Small intestine (tissue), 16 donors: ENCODE measurements at places on chromosomes 1 and 21.

DNA sequence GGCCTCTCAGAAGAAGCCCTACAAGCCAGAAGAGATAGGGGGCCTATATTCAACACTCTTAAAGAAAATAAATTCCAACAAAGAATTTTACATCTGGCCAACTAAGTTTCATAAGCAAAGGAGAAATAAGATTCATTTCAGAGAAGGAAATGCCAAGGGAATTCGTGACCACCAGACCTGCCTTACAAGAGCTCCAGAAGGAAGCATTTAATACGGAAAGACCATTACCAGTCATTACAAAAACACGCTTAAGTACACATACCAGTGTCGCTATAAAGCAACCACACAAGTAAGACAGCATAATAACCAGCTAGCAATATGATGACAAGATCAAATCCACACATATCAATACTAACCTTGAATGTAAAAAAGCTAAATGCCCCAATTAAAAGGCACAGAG lies 704.9 kb upstream of the CHRM3 start:
- H3K27ac ChIP-seq = no peak overlapping the region
- no peak for DNase-seq
- no peaks in the 10 kb centered on the region for H3K27me3 ChIP-seq
- no peaks in the 10 kb centered on the region for H3K4me1 ChIP-seq
- no peak overlapping the region for H3K4me3 ChIP-seq
- H3K36me3 ChIP-seq = no peaks in the 10 kb centered on the region

DNA sequence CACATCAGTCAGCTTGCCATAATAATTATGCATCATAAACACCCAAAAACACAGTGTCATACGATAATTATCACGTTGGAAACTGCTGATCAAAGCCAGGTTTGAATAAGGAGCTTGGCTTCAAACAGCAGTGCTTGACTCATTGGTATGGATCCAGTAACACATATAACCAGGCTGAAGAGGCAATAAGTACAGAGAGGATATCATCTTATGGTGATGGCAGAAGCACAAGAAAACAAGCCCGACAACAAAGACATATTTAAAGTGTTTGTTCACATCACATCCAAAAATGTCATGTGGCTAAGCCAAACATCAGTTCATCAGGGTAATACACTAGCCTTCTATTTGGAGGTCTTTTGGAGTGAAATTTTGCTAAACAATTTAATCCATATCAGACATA lies 389.7 kb downstream of the NCAM2 start:
- no peaks in the 10 kb centered on the region for H3K36me3 ChIP-seq
- H3K27me3 ChIP-seq = no peaks in the 10 kb centered on the region
- no peak for DNase-seq
- H3K27ac ChIP-seq = no peak overlapping the region
- H3K4me1 ChIP-seq = no peaks in the 10 kb centered on the region
- H3K4me3 ChIP-seq = no peak overlapping the region

DNA sequence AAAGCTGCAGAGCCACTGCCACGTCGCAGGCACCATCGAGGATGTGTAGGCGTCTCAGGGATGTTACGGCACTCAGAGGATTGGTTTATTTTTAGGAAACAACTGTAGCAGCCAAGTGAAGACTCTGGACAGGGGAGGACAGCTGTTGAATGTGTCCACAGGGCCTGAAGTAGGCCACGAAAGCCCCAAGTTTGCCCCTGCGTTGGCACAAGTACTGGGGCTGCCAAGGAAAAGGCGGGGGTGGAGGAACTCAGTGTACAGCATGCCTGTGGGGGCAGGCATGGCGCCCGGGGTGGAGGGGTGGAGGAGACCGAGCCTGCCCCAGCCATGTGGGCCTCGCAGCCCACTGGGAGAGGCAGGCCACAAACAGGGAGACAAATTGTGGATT lies 89.7 kb downstream of the ADARB1 start:
- no peak overlapping the region for H3K4me3 ChIP-seq
- DNase-seq = no peak
- no peak overlapping the region for H3K27ac ChIP-seq
- no peaks in the 10 kb centered on the region for H3K36me3 ChIP-seq
- no peaks in the 10 kb centered on the region for H3K4me1 ChIP-seq

GRCh38 chr1:43284546-43285110 lies 753 bp downstream of the C1orf210 start:
- H3K36me3 ChIP-seq = no peaks in the 10 kb centered on the region
- no peaks in the 10 kb centered on the region for H3K27me3 ChIP-seq
- peak overlapping the region; percentile 97 for H3K27ac ChIP-seq
- H3K4me1 ChIP-seq = no peaks in the 10 kb centered on the region
- DNase-seq = no peak

GRCh38 chr1:66304128-66304527 lies 229.8 kb upstream of the SGIP1 start:
- H3K27ac ChIP-seq = no peak overlapping the region
- DNase-seq = no peak
- H3K36me3 ChIP-seq = no peaks in the 10 kb centered on the region
- peaks cover 11% of the 10 kb centered on the region for H3K4me1 ChIP-seq
- no peaks in the 10 kb centered on the region for H3K27me3 ChIP-seq
- H3K4me3 ChIP-seq = no peak overlapping the region

GRCh38 chr1:179955731-179956130 lies 1.1 kb downstream of the CEP350 start:
- no peaks in the 10 kb centered on the region for H3K4me1 ChIP-seq
- H3K36me3 ChIP-seq = no peaks in the 10 kb centered on the region
- DNase-seq = no peak
- H3K27me3 ChIP-seq = no peaks in the 10 kb centered on the region
